ENCODE measurements at places on chromosomes 16 and 17.

DNA sequence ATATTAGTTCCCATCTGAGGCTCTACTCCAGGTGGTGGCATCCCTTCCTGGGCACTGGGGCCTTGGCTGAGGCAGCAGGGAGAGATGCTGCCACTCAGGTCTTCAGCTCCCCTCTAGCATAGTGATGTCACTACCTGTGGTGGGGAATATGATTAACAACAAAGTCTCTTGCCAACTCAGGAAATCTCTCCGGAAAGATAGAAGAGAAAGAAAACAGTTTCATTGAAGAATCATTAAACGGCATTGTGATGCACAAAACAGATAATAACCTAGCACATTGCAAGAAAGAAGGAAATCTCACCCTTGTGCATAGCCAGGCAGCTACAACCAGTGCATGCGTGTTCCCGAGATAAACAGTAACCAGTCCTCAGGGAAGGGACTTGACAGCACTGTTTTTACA is 12.2 kb upstream of the ZNF267 start:
- no peak for DNase-seq

DNA sequence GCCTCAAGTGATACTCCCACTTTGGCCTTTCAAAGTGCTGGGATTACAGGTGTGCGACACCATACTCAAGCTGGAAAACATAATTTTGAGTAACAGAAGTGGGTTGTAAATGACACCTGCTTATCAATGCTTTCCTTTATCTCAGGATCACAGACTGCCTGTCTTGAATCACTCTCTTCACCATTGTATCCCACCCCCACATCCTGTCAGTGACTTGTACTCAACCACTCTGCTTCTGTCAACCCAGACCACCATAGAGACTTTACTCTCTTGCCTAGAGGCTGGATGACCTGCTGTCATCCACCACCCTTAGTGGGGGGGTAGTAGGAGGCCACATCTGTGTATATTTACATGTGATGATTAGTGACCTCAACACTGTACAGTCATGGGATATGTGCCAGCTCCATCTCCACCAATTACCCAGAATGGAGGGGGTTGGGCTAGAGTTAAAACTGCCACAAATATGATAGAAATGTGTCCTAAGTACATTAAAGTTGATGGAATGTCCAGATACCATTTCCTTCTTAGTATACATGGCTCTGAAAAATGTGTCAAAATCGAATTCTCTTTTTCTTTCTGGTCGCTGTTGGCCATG is 338.7 kb downstream of the GRIN2A start:
- no peak for DNase-seq

GRCh38 chr17:61160204-61160603 is 239.4 kb upstream of the TBX2 start:
- no peak for DNase-seq

DNA sequence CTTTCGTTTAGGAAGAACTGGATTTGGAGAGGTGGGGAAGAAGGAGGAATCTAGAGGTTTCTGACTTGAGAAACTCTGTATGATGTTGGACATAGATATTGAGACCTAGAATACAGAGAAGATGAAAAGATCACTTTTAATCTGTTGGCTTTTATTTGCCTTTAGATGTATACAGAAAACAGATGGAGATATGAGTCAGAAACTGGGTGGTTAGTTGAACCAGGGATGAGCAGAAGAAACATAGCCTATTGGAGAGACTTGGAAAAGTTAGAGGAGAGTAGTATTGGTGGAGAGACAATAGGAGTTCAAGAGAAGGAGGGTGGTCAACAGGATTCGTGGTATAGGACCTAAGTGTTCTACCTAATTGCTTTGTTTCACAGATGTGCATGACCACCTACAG is 5.1 kb downstream of the PHAF1 start:
- no peak for DNase-seq

DNA sequence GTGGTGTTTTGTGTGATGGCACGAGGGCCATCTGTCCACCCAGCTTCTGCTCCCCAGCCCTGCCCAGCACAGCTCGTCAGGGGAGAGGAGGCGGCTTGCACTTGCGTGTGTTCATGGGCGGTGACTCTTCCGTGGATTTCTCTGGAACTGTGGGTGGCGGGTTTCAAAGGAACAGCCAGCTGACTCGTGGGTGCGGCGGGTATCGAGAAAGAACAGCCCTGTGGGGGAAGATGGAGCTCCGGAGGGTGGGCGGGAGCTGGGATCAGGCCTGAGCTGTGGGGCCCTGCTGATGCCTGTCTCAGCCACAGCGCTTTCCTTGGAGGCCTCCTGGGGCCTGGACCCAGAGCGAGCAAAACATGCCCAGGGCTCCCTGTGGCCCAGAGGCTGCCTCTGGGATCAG is 13.2 kb downstream of the NAGPA start:
- DNase-seq = no peak

- DNase-seq = no peak
These were observed 7.0 kb upstream of the RBFOX3 start for GRCh38 chr17:79617740-79618382.

DNA sequence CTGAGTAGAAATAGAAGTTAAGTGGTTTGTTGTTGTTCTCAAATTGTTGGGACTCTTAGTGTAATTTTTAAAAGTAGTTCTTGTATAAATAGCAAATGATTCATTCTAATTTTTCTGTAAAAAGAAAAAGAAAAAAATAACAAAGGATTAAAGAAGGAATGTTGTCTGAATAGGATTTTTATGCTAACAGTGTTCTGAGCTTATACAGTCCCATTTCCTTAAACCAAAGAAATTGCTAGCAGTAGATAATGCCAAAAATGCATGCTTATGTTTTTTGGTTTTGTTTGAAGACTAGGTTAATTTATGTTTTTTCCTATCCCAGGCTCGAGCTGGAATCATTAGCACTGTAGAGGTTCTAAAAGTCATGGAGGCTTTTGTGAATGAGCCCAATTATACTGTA is 44.7 kb upstream of the KPNB1 start:
- no peak for DNase-seq

- DNase-seq = no peak
These were observed 65.2 kb downstream of the XPO6 start for GRCh38 chr16:28146536-28146935.

- no peak for DNase-seq
These were observed 35.2 kb upstream of the DOC2B start for GRCh38 chr17:216625-217024.

DNA sequence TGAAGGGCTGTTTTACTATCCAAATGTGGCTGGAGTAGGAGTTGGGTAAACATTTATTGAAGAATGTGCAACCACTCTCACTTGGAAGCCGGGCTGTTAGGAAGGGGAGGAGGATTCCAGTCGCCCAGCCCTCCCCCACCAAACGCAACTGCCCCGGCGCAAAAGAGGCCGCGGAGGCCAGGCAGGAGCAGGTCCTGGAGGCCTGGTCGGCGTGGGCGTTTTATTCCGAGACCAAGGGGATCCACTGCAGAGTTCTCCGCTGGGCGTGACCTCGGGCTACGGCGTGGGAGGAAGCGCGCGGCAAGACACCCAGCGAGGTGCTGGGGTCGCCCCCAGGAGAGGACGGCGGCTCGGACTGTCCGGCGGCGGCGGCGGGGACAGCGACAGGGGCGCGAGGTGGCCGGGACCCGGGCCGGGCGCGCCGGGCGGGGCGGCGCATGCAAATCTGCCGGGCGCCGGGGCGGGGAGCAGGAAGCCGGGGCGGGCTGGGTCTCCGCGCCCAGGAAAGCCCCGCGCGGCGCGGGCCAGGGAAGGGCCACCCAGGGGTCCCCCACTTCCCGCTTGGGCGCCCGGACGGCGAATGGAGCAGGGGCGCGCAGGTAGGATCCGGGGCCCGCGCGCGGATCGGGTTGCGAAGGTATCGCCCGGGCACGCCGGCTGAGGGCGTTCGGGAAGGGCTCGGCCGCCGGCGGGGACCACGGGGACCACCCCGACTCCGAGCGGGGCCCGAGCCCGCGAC is at the start of gene IL4R:
IL4R (plus strand) TSS at position 553 of the 739 bp plus-strand sequence. CDS start 26,230 bp downstream, outside the sequence.
- peak; percentile 65 for DNase-seq

DNA sequence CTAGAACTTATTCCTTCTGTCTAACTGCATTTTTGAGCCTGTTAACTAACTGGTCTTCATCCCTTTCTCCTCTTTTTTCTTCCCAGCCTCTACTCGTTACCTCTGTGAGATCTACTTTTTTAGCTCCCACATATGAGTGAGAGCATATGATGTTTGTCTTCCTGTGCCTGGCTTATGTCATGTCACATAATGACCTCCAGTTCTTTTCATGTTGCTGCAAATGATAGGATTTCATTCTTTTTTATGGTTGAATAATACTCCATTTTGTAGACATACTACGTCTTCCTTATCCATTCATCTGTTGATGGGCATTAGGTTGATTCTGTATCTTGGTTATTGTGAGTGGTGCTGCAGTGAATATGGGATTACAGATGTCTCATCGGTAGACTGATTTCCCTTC is 184.7 kb downstream of the PRKCA start:
- DNase-seq = no peak

DNA sequence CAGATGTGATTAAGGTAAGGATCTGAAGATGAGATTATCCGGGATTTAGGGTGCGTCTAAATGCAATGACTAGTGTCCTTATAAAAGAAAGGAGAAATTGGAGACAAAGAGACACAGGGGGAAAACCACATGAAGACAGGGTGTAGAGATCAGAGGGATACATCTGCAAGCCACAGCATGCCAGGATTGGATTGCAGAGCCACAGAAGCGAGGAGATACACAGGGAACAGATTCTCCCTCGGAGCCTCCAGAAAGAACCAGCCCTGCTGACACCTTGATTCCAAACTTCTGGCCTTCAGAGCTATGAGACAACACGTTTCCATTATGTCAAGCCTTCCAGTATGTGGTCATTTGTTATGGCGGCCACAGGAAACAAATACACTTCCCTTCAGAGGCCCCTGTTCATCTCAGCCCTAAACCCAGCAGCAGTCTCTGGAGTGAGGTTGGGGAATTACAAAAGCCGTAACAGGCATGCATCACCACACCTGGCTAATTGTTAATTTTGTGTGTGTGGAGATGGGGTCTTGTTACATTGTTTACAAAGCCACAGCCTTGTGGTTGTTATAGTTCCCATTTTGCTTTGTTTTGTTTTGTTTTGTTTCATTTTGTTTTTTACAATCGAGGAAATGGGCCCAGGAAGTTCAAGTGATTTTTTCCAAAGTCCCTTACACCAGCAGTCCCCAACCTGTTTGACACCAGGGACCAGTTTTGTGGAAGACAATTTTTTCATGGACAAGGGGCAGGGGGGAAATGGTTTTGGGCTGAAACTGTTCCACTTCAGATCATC is 51.6 kb upstream of the LYRM9 start:
- no peak for DNase-seq

DNA sequence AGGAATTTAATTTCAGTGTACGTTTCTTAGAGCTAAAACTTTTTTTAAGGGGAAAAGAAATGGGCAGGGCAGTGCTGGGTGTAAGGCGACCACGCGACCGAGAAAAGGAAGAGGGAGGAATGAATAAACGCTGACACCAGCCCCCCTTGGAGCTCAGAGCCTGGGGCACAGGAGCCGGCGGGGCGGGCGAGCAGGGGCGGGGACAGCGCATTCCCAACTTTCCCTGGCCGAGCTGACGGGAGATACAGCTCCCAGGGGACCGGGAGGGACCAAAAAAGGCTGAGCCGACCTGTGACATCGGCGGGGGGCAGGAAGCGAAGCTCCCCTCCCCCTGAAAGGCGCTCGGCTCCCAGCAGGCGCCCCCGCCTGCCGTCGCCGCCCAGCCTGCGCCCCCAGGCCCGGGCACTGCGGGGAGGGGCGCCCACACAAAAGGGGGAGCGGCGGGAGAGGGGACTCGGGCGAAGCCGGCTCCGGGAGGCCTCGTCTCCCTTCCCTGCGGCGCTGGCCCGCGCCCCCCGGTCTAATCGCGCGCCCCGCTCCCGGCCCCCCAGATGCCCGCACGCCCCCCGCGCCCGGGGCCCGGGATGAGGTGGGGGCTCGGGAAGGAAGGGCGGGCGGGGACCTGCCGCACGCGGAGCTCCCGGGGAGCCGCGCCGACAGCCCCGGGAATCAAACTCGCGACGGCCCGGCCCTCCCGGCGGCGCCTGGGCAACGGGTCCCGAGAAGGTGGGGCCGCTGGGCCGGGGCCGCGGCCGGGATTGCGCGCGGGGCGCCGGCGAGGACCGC is 622 bp downstream of the CUEDC1 start:
- DNase-seq = no peak

- no peak for DNase-seq
These were observed 5.9 kb upstream of the RAB40C start for GRCh38 chr16:583815-584591.

DNA sequence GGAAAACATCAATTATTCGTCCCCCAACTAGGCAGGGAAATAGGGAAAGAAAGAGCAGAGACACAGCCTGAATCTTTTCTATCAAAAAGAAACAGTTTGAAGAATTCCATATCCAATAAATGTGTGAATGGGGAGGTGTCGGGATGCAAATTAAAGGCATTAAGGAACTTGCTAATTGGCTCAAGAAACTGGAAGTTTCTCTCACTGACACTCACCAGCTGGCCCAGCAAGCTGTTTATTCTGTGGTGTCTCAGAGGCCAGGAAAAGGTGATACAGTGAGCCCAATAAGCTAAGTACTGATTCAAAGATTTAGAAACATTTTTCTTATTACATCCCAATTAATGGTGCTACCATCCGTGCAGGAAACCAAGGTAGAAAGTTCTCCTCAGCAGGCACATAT is 104.4 kb upstream of the CLEC3A start:
- DNase-seq = no peak

- DNase-seq = no peak
These were observed 306.7 kb downstream of the CNTNAP4 start for GRCh38 chr16:76583945-76584344.

DNA sequence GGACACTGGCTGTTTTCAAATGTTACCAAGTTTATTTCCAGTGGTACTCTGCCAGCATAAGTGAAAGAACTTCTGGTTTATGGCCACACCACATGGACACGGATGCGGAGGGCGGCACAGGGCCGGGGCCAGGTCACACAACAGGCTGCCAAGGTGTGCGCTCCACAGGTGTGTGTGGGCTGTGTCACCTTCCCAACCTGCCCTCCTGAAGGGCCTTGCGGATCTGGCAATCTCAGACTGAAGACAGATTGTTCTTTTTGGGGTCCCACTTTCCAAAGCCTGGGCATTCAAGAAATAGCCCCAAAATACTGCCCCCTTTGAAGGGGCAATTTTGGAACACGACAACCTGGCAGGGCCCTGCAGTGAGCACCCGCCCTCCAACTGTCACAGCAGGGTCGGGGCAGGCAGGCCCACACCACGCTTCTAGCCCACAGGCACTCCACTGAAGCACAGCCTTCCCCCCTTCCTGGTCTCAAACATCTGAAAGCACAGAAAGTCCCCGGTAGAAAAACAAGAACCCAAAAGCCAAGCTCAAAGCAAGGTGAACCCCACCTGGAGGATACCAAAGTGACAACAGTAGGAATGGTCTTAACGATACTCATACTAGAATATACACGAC is 3.5 kb downstream of the CSNK1D start:
- no peak for DNase-seq

Data from liver (tissue), 10 donors.